ENCODE measurements at places on chromosomes 7 and 10.

DNA sequence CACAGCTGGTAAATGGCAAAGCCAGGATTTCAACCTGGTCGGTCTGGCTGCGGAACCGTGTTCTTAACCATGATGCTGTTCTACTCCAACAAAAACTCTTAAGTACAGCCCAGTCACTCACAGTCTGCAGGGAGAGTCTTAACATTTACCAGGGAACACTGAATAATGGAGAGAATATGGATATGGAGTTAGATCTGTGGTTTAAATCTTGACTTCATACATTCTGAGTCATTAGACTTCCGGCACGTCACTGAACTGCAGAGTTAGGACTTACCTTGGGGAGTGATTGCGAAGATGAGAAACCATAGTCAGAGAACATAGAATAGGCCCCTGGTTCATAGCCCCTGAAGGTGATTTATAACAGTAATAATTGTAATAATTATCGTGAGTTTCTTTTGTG, 61.7 kb downstream of the ADRA2A start:
- DNase-seq, result no peak

DNA sequence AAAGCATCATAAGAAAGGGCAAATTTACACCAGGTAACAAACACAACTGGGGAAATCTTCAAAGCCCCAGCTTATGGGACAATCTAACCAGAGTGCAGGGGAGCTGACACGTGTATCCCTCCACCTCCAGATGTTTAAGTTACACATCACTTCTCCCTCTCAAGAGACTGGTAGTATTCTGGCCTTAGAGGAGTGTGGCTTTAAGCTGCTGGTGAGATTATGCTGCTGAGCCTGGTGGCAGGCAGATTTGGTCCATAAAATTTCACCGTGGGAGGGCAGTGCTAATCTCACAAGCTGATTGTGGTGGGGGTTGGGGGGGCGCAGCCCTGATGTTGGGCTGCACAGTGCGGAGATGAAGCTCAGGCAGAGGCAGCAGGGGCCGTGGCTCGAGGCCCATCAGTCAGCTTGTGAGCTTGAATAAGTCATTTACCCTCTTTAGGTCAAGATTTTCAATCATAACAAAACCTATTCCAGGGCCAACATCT, 431.0 kb upstream of the GALNT17 start:
- DNase-seq, result no peak

DNA sequence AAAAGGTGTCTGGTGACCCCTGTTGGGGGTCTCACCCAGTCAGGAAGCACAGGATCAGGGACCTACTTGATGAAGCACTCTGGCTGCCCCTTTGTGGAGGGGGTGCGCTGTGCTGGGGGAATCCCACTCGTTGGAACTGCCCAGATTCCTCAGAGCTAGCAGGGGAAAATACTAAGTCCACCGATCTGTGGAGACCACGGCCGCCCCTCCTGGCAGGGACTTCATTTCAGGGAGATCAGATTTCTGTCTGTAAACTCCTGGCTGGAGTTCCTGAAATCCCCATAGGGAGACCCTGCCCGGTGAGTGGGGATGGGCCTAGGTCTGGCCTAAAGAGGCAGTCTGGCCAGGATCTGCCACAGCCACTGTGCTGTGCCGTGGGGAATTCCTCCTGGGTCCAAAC, 79.3 kb upstream of the ADCY1 start:
- no peak for DNase-seq

- no peak for DNase-seq
These were observed 50.9 kb downstream of the MINDY3 start for GRCh38 chr10:15809450-15809849.

GRCh38 chr10:1454428-1454827, 282.9 kb downstream of the ADARB2 start:
- DNase-seq, result peak; percentile 48

GRCh38 chr7:6252341-6252746, 20.1 kb downstream of the CYTH3 start:
- DNase-seq, result no peak

DNA sequence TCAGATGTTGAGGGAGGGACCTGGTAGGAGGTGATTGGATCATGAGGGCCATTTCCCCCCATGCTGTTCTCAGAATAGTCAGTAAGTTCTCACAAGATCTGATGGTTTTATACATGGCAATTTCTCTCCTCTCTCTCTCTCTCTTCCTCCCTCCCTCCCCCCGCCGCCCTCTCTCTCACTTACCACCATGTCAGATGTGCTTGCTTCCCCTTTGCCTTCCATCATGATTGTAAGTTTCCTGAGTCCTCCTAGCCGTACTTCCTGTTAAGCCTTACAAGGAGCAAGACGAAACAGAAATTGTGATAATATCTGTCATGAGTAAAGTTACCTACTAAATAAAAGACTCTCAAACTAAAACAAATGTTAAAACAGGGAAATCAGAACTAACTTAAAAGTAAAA, 19.9 kb upstream of the GPR141 start:
- peak; percentile 18 for DNase-seq

DNA sequence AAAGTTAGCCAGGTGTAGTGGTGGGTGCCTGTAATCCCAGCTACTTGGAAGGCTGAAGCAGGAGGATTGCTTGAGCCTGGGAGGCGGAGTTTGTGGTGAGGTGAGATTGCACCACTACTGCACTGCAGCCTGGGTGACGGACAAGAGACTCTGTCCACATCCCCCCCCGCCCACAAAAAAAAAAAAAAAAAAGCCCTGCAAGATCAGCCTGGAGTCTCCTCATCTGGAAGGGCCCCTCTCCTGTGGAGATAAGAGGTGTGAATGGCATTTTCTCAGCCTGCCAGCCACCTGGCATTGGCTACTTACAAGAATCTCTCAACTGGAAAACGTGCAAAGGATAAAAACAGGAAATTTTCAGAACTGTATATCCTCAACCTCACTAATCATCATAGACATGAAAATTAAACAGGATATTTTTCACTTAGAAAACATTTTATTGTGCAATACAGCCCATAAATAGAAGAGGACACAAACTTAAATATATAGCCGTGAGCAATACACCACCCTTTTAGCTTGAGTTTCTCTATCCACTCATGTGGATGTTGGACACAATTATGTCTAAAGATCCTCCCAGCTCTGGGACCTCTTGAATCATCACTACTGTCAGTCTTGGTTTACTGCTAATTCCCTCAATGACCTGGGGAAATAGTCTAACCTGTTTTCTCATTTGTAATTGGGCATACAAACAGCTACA, 11.3 kb upstream of the TSPAN15 start:
- DNase-seq, result no peak

DNA sequence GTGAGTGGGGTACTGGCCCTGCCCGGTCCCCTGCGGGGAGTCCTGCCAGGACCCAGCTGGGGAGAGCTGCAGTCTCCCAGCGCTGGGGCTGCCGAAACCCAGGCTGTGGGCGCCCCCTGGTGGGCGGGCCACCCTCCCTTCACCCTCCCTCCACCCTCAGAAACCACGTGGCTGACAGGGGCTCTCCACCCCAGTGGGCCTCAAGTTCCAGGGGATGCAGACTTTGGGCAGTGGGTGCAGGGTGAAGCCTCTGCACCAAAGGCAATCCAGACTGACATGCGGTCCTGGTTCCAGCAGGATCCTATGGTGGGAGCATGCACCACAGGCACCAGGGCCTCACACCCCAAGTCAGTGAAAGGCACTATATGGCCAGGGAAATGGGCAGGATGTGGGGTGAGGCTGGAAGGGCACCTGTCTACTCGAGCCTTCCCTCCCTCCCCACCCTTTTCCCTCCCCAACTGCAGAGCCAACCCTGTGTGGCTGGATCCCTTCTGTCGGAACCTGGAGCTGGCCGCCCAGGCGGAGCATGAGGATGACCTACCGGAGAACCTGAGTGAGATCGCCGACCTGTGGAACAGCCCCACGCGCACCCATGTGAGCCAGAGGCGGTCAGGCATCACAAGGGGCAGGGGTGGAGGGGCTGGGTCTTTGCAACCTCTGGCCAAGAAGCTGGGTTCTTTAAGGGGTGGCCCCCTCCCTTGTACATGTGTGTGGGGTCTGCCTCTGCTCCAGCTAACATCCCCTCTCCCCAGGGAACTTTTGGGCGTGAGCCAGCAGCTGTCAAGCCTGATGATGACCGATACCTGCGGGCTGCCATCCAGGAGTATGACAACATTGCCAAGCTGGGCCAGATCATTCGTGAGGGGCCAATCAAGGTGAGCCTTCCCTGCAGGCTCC, 38.8 kb downstream of the PSAP start:
- peak; percentile 73 for DNase-seq

GRCh38 chr10:44105696-44106095, 279.2 kb downstream of the CXCL12 start:
- no peak for DNase-seq

- DNase-seq, result no peak
These were observed 116.8 kb downstream of the HIPK2 start for GRCh38 chr7:139661043-139661440.

GRCh38 chr10:35503578-35503977, 101.6 kb upstream of the GJD4 start:
- no peak for DNase-seq

DNA sequence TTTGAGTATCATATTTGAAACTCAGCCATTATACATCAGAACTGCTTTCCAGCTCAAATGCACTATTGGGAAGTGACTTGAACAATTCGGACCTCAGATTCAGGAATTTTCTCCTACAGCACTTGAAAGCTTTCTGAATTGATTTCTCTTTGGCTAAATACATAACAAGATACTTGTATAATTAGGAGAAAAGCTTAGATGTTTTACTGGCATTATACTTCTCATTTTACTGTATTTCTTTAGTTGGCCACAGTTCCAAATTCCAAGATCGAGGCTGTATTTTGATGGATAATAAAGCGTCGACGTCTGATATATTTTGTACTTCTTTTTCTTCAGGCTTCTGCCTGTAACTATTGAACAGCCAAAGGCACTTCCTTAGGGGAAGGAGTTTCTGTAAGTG, 26.7 kb upstream of the LYZL2 start:
- DNase-seq, result no peak

DNA sequence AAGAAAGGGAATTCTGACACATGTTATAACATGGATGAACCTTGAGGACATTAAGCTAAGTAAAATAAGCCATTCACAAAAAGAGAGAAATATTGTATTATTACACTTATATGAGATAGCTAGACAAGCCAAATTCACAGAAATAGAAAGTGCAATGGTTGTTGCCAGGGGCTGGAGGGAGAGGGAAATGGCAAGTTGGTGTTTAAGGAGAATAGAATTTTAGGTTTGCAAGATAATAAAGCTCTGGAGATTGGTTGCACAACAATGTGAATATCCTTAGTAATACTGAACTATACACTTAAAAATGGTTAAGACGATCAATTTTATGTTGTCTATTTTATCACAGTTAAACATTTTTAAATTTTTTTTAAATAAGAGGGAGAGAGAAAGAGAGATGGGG, 25.0 kb upstream of the ADD3 start:
- no peak for DNase-seq

DNA sequence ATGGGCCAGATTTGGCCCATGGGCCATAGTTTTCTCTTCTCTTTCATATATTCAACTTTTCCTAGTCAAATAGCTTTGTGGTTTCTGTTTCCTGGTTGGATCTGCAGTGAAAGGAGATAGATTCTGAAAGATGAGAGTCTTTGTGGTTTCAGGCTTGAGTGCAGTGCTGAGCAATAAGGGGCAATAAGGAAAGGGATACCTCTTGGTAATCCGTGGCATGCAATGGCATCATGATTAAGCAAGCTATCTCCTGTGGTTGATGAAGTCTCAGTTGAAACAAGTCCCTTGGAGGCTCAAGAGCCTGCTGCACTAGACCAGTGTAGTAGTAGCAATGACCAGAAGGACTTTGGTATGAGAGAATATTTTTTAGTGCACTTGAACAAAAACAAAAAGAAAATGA, 187.7 kb upstream of the CNTNAP2 start:
- no peak for DNase-seq

- no peak for DNase-seq
These were observed 19.6 kb upstream of the AGAP5 start for GRCh38 chr10:73717556-73717955.

DNA sequence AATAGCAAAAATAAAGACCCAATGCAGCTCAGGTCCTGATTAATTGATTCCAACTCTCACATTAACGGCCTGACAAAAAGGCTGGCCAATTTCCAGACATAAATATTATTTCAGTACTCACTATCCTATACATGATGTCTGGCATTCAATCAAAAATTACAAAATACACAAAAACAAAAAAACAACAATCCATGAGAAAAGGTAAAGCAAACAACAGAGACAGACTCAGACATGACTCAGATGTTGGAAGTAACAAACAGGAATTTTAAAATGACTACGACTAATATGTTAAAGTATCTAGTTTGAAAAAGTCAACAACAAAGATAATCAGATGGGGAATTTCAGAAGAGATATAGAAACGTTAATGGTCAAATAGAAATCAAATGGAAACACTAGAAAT, 152.8 kb downstream of the AMPH start:
- no peak for DNase-seq

DNA sequence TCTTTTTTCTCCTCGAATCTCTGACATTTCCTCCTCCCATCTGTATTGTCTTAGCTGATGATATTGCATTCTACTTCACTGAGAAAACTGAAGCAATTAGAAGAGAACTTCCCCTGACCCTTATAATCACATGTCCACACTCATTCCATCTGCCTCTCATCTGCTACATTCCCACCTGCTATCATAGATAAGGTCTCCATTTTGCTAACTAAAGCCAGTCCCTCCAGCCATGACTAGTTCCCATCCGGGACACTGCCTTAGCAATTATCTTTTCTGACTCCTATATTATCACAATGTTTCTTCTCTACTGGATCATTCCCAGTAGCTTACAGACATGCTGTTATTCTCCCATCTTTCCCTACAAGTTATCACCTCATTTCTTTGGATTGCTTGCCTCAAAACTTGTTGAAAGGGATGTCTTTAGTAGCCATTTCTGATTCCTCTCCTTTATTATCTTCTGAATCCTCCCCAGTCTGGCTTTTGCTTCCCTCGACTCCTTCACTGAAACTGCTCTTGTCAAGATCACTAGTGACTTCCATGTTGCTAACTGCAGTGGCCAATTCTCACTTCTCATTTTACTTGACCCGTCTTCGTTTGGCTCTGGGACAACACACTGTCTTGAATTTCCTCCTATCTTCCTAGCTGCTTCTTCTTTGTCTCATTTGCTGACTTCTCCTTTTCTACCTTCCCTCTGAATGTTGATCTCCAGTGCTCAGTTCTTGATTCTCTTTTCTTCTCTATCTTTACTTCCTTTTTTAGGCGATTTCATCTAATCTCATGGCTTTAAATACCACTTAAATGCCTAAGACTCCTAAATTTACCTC, 35.9 kb downstream of the FZD1 start:
- DNase-seq, result peak; percentile 4

DNA sequence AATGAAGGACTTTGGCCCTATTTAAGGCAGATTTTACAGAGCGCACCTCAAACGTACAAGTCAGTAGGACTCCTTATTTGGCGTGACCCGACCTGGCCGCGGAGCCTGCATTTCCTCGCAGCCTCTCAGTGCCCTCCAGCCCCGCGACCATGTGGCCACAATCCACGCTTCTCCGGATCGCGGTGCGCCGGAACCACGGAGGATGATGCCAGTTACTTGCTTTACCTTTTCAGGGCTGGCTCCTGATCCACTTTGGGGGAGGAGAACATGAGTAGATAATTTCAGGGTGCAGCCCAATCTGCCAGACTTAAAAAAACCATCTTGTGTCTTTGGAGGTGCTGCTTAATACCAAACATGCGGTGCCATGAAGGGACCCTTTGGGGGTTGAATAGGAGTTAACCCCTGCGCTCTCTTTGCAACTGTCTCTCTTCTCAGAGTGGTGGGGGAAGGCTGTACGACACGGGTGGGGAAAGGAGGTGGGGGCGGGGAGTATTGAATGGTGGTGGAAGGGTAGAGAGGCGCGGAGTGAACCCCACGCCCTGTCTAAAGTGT, 1.5 kb downstream of the FRAT1 start:
- DNase-seq, result no peak

- no peak for DNase-seq
These were observed 18.1 kb upstream of the KCND2 start for GRCh38 chr7:120254845-120255244.

- DNase-seq, result no peak
These were observed 95.0 kb upstream of the POM121L12 start for GRCh38 chr7:52940481-52940880.
